Activated CD4-positive, alpha-beta T cell treated with anti-CD3 and anti-CD28 coated beads, Interleukin-2, amount 10 ng/mL, durations not matched to agents 24 days and 14 days (primary cell): ENCODE measurements at places on chromosomes 3 and 15.
A peak's percentile ranks its signal among the peaks of the same experiment; 100 is the strongest.

DNA sequence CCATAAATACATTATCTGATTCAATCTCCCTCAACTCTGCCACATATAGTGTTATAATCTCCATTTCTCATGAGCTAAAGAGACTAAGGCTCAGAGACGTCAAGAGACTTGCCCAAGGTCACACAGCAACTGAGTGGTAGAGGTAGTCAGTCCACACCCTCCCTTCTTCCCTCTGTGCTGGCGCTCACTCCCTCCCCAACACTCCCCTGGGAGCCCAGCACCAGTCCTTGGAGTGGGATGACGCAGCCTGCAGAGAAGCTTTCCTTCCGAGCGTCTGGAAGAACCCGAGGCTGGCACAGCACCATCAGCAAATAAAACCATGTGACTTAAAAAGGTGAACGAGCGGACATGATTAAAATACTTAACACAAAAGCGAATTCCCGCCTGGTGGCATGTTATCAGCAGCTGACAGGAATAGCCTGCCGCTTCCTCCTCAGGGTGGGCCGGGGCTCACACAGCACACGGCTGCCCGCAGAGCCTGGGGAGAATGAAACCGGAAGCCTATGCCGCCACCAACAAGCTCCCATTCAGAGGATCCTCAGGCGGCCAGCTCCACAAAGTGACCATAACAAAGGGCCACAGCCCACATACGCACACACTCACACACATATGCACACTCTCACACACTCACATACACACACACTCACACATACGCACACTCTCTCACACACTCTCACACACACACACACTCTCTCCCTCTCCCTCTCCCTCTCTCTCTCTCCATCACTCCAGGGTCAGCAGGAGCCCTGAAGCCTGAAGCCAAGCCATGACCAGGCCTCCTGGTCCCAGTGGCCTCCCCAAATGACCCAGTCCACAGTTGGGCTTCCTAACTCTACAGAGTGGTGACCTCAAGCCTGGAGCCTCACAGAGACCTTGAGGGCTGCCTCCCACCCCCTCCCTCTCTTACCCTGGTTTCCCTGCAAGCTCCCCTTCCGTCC, 120.5 kb downstream of the XXYLT1 start:
- DNase-seq: peak; percentile 80

GRCh38 chr3:110413807-110414748, 657.5 kb upstream of the NECTIN3 start:
- no peak for DNase-seq

- no peak for DNase-seq
Measured at GRCh38 chr3:161484226-161484625, 12.4 kb upstream of the OTOL1 start.

DNA sequence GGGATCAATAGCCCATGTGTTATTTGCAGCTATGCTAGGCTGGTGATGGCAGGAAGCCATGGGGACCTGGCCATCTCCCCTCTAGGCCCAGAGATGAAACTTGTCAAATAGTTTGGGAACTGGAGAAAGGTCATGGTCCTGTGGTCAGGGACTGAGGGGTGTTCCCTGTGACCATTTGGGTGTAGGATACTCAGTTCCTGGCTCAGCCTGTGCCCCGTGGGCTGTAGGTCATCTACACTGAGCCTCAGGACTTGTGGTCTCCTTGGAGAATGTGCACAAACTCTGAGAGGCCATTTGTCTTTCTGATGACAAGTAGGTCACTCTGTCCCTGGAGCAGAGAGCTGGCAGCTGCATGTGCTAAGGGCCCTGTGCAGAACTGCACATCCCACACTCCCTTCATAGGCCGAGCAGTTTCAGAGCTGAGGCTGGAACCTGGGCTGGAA, 17.5 kb downstream of the GASK1A start:
- DNase-seq: no peak

GRCh38 chr15:51104512-51104911, 9.8 kb upstream of the TNFAIP8L3 start:
- DNase-seq: no peak

GRCh38 chr3:16510620-16511319, 2.7 kb downstream of the RFTN1 start:
- no peak for DNase-seq

GRCh38 chr3:153209596-153209995, 47.6 kb downstream of the RAP2B start:
- DNase-seq: peak; percentile 49

DNA sequence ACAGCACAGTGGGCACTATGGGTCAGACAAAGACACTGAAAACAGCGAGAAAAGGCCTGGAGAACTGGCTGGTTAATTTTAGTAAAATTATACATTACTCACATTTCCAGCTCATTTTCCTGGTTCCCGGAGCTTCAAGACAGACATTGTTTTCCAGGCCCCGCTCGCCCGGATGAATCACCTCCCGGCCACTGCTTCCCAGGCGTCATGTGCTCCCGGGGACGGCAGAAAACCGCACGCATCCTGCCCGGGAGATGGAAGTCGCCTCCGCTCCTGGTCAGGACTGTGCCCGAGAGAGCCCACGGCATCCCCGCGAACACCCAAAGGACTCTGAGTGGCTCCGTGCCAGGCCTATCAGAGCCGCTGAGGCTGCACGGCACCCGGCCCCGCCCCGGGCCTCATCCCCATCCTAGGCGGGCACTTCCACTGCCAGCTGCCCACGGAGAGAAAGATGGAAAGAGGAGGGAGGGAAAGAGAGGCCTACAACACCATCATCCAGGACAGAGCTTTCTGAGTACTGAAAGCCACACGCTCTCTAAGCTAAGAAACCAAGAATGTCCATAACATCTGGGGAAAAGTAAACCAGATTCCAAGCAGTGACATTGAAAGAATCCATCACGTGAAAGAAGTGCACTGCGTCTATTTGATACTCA, 75.1 kb downstream of the VGLL4 start:
- no peak for DNase-seq

- DNase-seq: no peak
Measured at GRCh38 chr3:191026746-191027145, 164.3 kb upstream of the GMNC start.

GRCh38 chr3:194930377-194931204, 244.9 kb downstream of the FAM43A start:
- no peak for DNase-seq

GRCh38 chr15:51830276-51830806, 888 bp downstream of the TMOD3 start:
- no peak for DNase-seq

GRCh38 chr3:16769525-16769924, 115.2 kb upstream of the PLCL2 start:
- no peak for DNase-seq
